ENCODE measurements at places on chromosomes 7 and 10.

DNA sequence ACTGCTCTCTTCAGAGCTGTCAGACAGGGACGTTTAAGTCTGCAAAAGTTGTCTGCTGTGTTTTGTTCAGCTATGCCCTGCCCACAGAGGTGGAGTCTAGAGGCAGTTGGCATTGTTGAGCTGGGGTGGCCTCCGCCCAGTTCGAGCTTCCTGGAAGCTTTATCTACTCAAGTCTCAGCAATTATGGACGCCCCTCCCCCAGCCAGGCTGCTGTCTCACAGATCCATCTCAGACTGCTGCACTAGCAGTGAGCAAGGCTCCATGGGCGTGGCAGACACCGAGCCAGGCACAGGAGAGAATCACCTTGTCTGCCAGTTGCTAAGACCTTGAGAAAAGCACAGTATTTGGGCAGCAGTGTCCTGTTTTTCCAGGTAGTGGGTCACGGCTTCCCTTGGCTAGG is 98.1 kb downstream of the SDHAF3 start:
- no peak for DNase-seq

DNA sequence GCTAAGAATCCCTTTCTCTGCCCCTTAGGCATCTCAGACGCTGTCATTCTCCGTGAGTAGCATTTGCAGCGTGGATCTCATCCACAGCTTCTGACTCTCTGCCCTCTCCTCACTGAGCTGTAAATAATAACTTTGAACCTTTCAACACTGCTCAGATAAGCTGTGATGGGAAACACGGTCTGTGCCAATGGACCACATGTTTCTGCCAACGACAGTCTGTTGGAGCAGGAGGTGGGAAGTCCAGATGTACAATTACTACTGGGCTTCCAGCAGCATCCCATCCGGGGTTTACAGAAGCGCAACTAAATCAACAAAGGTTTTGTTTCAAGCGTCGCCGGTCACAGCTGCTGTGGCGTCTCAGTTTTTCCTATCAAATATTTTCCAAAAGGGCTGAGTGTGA is 1110.6 kb downstream of the TYW1 start:
- no peak for DNase-seq

- no peak for DNase-seq
These were observed 128.7 kb upstream of the JCAD start for GRCh38 chr10:30188101-30188500.

GRCh38 chr7:77685233-77685632 is 11.0 kb upstream of the RSBN1L start:
- no peak for DNase-seq

- DNase-seq: no peak
These were observed 314.5 kb upstream of the AKR1E2 start for GRCh38 chr10:4511509-4511908.

GRCh38 chr7:126016722-126017121 is 1087.1 kb upstream of the POT1 start:
- DNase-seq: no peak

GRCh38 chr7:148144827-148145226 is 445.7 kb upstream of the C7orf33 start:
- no peak for DNase-seq

DNA sequence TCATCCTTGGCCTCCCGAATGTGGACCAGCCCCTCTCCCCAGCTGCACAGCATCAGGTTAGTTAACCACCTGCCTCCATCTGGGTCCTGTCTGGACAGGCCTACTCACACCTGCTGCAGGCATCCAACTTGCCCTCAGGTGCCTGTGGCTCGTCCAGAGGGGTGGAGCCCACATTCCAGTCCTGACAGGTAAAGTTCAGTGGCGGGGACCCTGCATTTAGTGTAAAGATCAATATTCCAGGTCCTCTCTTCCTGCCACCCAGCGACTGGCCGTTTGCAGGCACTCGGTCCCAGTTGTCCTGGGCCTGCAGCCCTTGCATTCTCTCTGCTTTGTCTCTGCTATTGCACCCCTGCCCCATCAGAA is 15.0 kb downstream of the HTRA1 start:
- no peak for DNase-seq

GRCh38 chr7:123709525-123709924 is 39.3 kb downstream of the WASL start:
- no peak for DNase-seq

DNA sequence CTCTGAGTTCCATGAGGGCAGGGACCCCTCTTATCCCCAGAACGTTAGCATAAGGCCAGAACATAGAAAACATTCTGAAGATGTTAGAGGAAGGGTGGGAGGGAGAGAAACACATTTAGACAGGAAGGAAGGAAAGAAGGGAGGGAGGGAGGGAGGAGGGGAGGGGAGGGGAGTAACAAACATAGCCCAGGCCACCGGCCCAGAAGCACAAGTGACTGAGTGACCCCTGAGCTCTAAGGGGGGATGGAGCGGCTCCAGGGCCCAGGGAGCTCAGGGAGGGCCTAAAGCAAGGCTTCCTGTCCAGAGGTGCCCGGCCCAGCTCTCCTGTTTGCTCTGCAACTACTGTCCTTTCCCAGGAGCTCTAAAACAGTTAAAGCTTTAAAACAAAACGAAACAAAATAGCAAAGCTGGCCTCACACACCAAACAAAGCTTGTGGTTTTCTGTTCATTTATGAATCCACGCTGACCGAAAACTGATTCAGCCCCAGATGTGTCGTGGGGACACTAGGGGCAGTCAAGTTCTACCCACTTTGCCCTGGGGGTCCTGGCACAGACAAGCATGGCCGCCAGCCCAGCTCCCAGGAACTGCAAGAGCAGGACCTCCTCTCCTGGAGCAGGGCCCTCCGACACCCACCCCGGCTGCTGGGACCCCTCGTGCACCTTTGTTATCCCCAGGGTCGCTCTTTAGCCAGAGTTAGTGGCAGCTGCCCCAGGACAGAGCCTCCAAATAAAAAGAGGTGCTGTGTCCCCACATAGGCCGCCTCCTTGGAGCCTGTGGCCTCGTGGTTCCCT is 496.2 kb upstream of the FOXK1 start:
- no peak for DNase-seq

GRCh38 chr7:1454542-1454941 is 4.7 kb downstream of the MICALL2 start:
- no peak for DNase-seq

DNA sequence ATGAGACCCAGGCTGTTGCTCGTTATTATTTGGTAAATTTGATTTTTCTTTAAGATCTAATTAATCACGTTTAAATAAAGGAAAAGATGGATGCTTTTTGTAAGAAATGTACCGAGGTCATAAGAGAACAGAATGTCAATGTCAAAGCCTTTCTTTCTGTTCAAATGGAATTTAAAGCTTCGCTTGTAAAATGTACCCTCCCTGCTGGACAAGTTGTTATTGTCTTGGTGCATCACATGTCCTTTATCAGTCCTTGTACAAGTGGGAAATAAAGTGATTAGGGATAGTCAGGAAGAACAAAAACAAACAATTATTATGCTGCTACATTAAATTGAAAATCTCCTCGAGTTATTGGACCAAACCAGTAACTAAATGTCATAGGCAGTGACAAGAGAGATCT is 363.2 kb downstream of the PHTF2 start:
- no peak for DNase-seq

DNA sequence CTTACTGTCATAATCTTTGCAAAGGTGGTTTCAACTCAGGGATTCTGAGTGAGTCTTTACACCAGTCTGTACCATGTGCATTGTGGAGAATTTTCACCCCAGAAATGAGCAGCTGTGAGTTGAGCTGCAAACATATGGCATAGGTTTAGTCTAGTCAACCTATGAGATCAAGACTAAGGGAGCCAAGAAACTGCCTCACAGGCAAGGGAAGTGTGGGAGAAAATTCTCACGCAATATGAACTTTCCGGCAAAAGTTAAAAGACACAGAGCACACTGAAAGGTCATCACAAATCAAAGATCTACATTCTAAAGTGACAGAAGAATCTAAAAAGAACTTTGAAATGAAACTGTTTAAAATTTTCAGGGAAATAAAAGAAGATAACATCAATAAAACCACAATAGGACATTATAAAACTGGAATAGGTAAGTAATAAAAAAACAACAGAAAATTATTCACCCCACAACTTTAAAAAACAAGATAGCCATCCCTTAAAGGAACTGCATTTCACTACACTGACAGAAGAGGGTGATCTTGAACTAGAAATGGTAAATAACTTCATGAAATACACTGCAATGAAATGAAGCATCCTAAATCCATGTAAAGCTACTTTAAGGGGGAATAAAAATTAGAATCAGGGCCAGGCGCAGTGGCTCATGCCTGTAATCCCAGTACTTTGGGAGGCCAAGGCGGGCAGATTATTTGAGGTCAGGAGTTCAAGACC is 63.5 kb downstream of the LGI1 start:
- DNase-seq: no peak
